Ascending aorta (tissue), 2 donors: ENCODE measurements at places on chromosomes 12 and 14. TPM values are rescaled to one million over a fixed set of nuclear protein-coding genes. Genes with fewer than 3 reads are reported as not detected.

The AKAP5 gene
- 0.11 TPM for total RNA-seq

The TPPP2 gene
- total RNA-seq, result not detected

DNA sequence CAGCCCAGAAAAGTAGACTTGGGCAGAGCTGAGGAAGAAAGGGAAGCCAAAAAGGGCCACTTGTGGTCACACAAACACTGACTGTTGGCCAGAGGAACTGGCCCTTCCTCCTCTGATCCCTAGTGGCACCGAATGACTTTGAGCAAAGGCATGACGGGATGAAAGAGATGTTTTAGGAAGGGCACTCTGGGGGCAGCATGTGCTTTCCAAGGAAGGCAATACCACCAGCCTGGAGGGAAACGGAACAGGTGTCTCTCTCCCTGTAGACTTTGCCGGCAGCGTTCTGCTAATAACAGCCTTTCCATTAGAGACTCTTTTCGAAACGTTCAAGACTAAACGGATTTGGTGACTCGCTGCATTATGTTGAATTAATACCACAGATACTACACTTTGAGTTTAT, 12.3 kb upstream of the FBXO21 start:
- H3K27me3 ChIP-seq, result no peaks in the 10 kb centered on the region
- no peak for DNase-seq
- H3K4me1 ChIP-seq, result no peaks in the 10 kb centered on the region
- no peak overlapping the region for H3K27ac ChIP-seq
- H3K4me3 ChIP-seq, result no peak overlapping the region

DNA sequence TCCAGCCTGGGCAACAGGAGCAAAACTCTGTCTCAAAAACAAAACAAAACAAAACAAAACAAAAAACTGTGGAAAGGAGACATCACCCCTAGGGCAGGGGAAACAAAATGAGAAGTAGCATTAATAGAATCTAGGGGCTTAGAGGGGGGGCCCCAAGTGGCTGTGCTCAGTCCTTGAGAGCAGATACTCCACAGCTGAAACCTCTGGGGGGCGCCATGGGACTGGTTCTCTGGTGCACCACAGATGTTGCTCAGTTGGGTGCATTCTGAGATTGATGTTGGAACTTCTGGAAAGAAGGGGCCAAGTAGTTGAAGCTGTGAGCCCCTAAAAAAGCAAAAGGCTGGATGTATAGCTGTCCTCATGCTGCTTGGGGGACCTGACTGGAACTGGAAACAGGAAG, 11.8 kb upstream of the SYNE2 start:
- DNase-seq, result no peak
- H3K36me3 ChIP-seq, result no peaks in the 10 kb centered on the region
- no peak overlapping the region for H3K27ac ChIP-seq
- no peaks in the 10 kb centered on the region for H3K27me3 ChIP-seq

DNA sequence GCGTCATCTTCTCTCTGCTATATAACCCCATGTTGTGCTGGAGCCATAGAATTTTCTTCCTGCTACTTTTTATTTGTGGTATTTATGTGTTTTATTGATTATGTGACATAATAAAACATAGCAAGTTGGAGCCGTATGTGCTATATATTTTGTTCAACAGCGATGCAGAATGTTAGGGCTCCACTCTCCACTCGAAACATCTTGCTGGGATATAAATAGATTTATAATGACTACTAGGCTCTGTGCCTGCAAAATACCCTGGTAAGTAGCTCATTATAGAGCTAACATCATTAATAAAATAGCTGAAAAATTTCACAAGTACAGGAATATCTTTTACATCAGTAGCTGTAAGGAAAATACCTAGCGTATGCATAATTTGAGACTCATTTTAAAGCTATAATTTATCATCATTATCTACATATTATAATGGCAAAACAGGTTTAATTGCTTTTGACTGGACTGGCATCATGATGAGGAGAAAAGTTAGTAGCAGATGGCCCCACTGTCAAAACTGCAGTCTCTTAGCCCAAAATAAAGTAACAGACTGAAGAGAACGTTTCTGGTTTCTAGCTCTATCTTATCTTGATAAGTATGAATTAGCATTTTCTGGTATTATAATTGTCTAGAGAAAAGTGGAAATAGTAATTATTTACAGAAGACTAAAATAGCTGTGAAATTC, 263.0 kb downstream of the NEDD1 start:
- DNase-seq, result no peak
- no peak overlapping the region for H3K27ac ChIP-seq
- H3K36me3 ChIP-seq, result no peaks in the 10 kb centered on the region
- H3K4me1 ChIP-seq, result no peaks in the 10 kb centered on the region

DNA sequence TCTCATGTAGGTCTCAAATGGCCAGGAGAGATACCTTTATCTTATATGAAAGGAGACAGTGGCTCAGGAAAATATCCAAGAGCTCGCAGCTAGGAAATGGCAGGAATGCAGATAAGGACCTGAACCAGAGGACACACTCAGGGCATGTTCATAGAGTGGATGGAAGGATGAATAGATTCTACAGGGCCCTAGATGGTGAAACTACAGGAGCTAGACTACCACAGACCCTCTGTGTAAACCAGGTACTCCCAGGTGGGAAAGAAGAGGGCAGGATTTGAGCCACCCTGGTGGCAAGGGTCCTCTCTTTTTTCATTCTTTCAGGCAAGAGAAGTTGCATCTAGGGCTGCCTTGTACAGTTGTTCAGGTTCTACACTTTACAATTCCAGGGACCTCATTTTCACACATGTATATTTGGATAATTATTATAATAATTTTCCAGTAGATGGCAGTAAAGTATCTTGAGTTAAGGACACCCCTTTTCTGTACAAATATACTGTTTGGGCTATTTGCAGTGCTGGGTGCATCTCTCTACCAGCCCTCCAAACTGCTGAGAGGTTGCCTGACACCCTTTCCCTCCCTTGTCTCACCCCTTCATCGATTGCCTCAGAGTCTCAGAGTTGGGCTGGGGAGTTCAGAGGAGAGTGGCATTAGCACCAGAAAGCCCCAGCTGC, 10.5 kb upstream of the ZDHHC22 start:
- H3K36me3 ChIP-seq, result no peaks in the 10 kb centered on the region
- H3K27me3 ChIP-seq, result no peaks in the 10 kb centered on the region
- no peak overlapping the region for H3K4me3 ChIP-seq

DNA sequence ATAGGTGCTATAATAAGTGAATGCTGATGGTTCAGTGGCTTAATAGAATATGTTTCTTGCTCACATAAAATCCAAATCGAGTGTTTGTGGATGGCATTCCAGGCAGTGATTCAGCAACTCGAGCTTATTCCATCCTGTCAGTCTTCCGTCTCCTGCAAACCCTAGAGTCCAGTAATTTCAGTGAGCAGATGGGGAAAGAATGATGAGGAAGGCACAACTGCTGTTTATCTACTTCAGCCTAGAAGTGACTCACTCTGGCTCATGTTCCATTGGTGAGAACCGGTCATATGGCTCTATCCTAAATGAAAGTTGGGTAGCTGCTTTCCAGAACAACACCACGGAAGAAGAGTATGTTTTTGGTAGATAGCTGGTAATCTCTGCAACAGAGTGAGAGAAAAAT, 421.8 kb upstream of the PDE3A start:
- no peaks in the 10 kb centered on the region for H3K36me3 ChIP-seq
- no peak for DNase-seq
- no peaks in the 10 kb centered on the region for H3K27me3 ChIP-seq
- no peaks in the 10 kb centered on the region for H3K4me1 ChIP-seq
- H3K4me3 ChIP-seq, result no peak overlapping the region
